ENCODE measurements at places on chromosomes 3 and 15.

GRCh38 chr15:65096481-65097385, 18.3 kb downstream of the UBAP1L start:
- DNase-seq, result no peak

GRCh38 chr3:98962189-98962930, 60.9 kb upstream of the DCBLD2 start:
- DNase-seq, result no peak

GRCh38 chr3:138845181-138845601, 10.5 kb upstream of the PIK3CB start:
- DNase-seq, result no peak

DNA sequence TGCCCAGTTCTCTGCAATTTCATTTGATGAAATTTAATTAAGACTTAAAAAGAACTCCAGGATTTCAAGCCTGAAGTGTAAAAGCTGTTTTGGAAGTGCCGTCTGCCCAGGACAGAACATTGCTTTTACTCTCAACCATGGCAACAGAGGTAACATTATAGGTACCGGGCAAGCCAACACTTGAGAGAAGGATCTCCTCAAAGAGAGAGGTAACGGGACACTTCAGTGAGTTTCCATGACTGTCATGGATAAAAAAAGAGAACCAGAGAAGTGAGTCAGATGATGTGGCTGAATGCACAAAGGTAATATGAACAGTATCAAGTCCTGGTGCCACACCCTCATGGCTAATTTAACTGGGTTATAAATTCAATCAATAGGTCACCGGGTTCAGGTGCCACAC, 130.2 kb upstream of the LMOD3 start:
- no peak for DNase-seq

DNA sequence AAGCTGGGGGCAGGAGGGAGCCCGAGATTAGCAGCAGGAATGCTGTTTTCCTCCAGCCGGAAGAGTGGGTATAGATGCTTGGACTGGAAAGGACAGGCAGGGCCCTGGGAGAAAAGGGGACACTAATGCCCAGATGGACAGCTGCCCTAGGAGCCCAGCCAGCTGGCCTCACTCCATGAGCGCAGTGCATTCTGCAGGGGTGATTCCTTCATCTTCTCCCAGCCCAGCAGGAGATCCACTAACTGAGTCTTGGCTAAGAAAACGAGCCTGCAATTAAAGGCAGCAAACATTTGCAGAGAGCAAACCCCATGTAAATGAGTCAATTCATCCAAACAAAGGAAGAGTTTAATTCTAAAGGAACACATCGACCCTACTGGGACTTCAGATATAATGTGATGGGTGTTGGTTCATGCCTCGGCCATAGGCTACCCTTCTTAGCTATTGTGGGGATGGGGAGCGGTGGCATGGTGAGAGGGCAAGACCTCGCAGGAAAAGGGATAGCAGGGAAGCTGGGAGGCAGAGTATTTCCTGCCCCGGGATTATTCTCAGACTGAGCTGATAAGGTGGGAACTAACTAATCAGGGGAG, 13.3 kb upstream of the MINAR1 start:
- DNase-seq, result no peak

GRCh38 chr15:96123630-96124187, 206.8 kb upstream of the NR2F2 start:
- no peak for DNase-seq

GRCh38 chr3:51500632-51501131, 867 bp upstream of the DCAF1 start:
- DNase-seq, result no peak

DNA sequence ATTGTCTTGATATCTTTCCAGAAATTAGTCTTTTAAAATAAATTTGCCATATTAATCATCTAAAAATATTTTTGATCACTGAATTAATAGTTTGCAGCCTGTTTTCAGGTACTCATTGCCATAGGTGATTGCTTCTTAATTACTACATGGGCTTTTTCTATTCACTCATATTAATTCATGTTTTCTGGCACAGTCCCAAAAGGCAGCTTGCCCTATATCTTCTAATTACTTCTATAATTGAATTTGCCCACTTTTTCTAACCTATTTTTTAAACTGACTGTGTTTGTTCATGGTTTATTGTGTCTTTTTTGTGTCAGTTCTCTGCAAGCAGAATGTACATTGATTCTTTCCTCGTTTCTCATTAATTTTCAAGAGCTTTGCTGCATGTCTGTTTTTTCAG, 85.7 kb upstream of the SOX2 start:
- no peak for DNase-seq

DNA sequence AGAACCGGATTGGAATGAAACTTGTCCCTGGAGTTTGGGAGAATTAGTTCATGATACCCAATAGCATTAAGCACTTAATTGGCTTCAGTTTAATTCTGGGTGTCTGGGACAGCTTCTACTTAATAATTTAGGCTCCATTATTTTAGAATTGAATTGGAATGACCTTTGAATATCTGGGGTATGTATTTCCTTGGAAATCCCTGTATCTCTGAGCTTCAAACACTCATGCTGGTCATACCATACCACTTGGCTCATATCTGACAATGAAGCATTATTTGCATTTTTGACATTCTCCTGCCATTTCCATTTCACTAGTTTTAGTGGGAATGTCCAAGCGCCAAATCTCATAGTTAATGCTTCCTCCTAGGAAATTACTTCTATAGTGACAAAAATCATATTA, 393.1 kb downstream of the DIPK2A start:
- DNase-seq, result no peak

GRCh38 chr15:71422530-71423259, 307.4 kb downstream of the THSD4 start:
- DNase-seq, result no peak

DNA sequence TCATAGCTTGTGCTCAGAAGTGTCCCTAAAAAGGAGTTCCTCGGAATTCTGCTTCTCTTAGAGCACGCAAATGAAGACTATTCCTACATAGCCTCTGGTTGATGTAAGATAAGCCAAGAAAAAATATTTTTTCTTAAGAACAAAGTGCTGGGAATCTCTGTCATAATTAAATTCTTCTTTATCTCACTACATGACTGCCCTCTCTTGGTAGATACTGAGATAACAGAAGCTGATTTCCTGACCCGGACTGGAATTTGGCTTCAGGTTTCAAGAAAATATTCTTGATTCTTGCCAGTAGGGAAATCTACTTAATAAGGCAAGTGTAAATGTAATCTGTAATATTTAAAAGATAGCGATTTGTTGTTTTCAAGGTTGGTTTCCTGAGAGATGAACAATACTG, 31.3 kb upstream of the SETMAR start:
- no peak for DNase-seq

DNA sequence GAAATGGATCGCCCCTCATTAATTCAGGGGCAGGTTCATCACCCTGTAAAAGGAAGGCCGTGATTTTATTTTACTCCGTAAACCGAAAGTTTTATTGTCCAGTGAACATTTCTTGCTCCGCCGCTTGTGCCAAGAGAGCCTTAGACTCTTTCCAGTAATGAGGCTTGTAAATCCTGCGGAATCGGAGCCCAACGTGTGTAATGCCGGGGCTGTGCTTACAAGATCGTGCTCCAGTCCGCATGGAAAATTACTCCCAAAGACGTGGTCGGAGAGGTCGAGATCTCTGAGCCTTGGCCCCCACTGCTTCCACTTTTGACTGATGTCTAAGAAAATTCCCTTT, 649 bp upstream of the PLOD2 start:
- DNase-seq, result no peak

- DNase-seq, result peak; percentile 76
Measured at GRCh38 chr3:52851348-52851747, 16.5 kb upstream of the MUSTN1 start.
